WTC11 (cell line): ENCODE measurements at places on chromosomes 12 and 14.
A peak's percentile ranks its signal among the peaks of the same experiment; 100 is the strongest.

GRCh38 chr14:33240466-33240865, 301.8 kb downstream of the NPAS3 start:
- DNase-seq, result no peak

- DNase-seq, result no peak
Measured at GRCh38 chr12:50354908-50355307, 41.5 kb downstream of the FAM186A start.

DNA sequence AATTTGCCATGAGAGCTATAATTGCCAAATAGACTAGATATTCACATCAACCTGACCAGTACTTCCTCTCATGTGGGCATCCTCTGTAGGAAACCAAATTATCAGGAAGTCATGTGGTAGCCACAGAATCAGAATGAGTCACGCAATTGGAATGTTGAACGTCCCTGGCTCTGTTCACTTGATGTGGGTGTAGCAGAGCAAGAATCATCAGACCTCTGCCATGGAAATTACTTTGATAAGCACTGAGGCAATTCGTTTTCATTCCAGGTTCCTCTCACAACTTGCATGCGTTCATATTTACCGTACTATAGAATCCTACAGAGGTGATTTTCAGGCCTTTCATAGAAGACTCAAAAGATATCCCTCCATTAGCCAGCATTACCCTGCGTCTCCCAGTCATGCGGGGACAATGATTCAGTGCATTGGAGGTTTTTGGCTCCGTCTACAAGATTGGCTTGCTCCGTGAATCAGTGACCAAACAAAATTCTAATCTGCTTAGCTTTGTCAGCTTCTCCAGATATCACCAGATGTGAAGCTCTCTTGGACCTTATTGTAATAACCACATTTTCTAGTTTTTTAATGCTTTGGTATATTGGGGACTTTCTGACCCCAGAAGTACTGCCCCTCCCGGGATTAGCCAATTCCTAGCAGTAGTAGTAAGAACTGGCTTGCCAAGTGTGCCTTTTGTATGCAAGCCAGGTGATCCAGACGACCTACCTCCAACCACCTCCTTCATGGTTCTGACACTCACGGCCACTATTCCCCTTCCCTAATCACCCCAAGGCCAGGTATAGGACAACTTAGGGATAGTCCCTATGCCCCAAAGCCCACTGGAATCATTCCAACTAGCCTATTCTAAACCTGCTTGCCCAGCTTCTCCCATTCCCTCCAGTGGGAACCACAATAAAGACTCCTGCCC, 133.4 kb downstream of the KICS2 start:
- no peak for DNase-seq

- no peak for DNase-seq
Measured at GRCh38 chr12:122858591-122859302, 23.5 kb downstream of the HIP1R start.

GRCh38 chr12:6827437-6827911, 733 bp upstream of the P3H3 start:
- peak; percentile 89 for DNase-seq

GRCh38 chr14:105481886-105482457, 4.7 kb upstream of the CRIP1 start:
- DNase-seq, result peak; percentile 84

- DNase-seq, result peak; percentile 84
Measured at GRCh38 chr12:51351913-51352532, 5.5 kb upstream of the CELA1 start.

GRCh38 chr12:24240707-24241106, 291.2 kb upstream of the SOX5 start:
- no peak for DNase-seq
